ENCODE measurements at places on chromosomes 16 and 17.
A peak's percentile ranks its signal among the peaks of the same experiment; 100 is the strongest.

- DNase-seq, result peak; percentile 91
These were observed at the start of gene RUNDC3A for GRCh38 chr17:44308320-44308818. RUNDC3A (plus strand) TSS chr17:44308601; CDS start chr17:44308833, 232 bp downstream.

GRCh38 chr16:78704416-78704815 is 605.0 kb downstream of the WWOX start:
- DNase-seq, result no peak

- no peak for DNase-seq
These were observed 1.5 kb downstream of the THOC6 start for GRCh38 chr16:3025032-3026002.

DNA sequence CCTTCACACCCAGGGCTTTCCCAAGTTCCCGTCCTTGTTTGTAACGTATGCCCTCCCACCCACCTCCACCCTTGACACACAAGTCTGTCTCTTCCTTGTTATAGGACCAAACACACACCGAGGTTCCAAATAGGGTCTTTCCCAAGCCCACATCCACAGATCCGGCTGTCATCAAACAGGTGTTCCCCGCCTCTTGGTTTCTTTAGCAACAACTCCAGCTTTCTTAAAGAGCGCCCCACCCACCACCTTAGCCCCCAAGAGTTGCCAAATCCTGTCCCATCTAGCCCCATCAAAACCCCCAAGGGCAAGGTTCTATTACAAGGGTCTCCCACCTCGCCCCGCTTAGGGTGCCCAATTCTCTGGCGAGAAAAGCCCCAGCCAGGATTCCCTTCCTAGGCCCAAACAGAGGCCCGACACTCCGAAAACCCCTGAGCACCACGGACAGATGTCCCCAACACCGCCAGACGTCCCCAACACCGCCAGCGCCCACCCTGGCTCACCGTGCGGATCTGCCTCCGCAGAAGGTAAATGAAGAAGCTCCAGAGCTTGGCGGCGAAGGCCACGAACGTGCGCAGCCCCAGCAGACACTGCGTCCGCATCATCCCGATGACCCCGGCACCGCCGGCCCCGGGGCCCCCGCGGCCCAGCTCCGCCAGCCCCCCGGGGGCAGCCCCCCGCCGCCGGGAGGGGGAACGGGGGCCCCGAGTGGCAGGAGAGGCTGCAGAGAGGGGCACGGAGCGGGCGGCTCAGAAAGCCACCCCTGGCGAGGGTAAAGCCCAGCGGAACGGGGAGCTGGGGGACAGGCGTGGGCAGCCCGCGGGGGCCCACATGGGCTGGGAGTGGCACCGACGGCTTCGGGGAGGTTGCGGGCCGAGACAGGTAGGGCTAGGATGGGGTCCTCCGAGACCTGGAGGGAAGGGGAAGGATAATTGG is 573 bp downstream of the CTDNEP1 start:
- DNase-seq, result no peak

DNA sequence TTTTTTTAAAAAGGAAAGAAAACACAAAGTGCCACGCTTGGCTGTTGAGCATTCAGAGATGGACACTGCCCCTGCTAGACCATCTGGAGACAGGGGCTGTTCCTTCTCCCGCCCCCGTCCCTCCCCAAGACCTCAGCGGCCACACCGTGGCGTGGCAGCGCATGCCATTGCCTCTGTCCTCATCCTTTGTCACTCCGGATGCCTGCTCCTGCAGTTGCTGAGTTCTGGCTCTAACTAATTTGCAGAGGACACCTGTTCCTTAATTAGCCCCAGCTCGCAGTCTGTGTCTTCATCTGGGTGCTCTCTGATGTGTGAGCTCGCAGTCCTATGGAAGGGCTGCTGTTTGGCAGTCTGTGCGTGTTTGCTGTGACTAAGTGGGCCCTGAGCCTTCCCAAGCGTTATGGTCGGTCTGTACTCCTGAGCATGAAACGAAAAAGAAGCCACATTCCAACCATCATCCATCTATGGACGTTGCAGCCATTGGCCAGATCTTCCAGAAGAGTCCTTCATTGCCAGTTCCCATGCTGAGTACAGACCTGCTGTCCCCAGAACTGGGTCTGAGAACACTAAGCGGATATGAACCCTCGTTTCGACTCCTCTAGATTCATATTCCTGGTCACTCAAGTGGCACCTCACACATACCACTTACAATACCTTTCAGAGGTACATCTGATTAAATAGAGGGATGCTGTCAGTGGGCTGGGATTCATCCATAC is 40.9 kb upstream of the NAT9 start:
- DNase-seq, result no peak

- DNase-seq, result peak; percentile 87
These were observed 14.5 kb downstream of the TUBG1 start for GRCh38 chr17:42623732-42624596.

DNA sequence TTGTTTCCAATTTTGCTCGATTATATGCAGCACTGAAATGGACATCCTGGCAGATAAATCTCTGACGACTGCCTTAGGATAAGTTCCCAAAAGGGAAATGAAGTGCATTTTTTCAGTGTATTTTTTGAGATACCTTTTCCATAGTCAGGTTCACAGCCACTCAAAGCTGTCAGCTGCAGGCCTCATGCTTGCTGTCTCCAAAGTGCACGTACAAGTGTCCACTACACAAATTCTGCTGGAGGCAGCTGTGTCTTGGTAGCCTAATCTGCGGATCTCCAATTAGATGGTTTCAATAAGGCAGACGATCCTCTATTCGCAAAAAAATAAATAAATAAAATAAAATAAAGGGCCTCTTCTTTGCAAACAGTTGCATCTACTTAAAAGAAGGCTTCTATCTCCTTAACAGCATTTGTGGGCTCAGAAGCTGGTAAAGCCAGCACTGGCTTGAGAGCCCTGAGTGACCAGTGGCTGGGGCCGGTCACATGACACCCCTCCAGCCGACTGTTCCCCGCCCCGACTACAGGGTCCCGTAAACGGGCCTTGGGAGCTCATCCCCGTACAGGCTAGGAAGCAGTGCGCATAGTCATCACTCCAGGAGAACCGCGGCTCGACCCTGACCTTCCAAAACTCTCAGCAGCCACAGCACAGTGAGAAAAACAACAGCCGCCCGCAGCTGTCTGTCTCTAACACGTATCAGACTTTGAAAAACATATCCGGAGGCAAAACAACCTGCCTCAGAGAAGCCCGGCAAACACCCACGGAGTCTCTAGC is 18.8 kb downstream of the RPH3AL start:
- peak; percentile 95 for DNase-seq

- DNase-seq, result no peak
These were observed 125.2 kb upstream of the SOX9 start for GRCh38 chr17:71995590-71995989.

DNA sequence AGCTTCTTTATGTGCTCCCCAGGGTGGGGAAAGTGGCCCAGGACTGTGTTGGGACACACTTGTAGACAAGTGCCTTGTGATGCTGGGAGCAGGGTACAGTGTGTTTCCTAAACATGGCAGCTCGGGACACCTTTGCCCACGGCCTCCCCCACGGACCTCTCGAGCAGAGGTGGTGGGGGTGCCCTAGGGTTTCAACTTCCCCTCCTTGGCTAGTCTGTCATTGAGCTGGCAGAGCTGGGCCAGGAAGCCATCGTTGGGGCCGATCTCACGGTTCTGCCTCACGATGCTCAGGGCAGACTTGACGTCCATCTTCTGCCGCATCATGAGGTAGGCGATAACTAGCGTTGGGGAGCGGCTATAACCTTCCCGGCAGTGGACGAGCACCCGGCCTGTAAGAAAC is 9.4 kb downstream of the DUSP3 start:
- no peak for DNase-seq

GRCh38 chr16:66245868-66246267 is 120.6 kb upstream of the CDH5 start:
- no peak for DNase-seq

GRCh38 chr16:683396-684070 is 601 bp downstream of the JMJD8 start:
- peak; percentile 38 for DNase-seq

DNA sequence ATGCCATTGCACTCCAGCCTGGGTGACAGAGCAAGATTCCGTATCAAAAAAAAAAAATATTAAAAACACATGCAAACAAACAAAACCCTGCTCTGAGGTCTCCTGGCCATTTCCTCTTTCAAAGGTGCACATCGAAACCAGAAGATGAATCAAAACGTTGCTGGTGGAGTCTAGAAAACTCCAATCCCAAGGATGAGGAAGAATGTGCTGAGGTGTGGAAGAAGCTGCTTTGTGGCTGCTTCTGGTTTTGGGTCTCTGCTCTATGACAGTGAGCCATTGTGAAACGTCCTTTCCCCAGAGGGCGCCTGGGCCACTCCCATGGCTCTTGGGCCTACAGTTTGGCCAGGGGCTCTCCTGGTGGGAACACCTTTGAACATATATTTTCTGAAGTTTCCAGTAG is 112.6 kb downstream of the IRF8 start:
- DNase-seq, result no peak

DNA sequence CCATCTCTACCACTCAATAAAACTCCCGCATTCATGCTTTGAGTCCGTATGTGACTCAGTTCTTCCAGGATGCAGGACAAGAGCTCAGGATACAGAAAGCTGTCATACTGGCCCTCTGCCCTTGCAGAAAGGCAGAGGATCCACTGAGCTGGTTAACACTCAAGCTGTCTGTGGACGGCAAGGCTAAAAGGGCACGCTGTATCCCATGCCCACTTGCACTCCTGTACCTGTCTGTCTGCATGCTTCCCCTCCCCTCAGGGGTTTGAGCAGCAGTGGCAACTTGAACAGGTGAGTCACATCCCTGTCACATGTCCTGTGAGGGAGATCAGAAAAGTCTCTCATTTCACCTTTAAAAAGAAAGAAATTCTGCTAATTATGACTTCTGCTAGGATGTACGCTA is 293.8 kb downstream of the HS3ST3B1 start:
- no peak for DNase-seq

DNA sequence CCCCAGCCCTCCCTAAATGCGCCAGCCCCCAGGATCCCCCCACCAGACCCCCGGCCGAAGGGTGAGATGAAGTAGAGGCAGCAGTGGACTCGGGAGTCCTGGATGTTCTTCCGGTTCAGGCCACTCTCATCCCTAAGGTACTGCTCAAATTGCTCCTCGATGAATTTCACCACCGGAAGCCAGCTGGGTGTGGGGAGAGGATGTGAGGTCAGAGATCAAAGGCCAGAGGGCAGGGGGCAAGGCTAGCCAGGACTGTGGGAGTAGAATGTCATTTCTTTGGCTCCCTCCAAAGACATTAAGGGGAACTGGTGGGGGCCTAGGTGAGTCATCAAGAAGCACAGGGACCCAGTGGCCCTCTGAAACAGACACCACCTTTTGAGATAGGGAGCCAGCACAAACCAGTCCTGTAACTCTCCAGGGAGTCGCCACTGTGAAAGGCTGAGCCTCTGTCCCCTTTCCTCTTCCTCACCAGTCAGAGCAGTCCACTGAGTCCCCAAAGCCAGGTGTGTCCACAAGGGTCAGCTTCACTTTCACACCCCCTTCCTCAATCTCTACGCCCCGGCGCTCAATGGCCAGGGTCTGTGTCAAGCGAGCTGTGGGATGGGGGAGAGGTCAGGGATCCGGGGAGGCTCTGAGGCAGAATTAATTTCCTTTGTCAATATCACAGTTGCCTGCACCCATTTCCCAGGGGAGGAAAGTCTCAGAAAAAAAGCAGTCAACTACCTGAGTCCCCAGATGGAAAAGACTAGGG is 895 bp downstream of the SEPTIN1 start:
- DNase-seq, result no peak

GRCh38 chr17:72244494-72244893 is 123.7 kb downstream of the SOX9 start:
- DNase-seq, result no peak

GRCh38 chr17:45384047-45384788 is 48.5 kb downstream of the ARHGAP27 start:
- DNase-seq, result no peak

DNA sequence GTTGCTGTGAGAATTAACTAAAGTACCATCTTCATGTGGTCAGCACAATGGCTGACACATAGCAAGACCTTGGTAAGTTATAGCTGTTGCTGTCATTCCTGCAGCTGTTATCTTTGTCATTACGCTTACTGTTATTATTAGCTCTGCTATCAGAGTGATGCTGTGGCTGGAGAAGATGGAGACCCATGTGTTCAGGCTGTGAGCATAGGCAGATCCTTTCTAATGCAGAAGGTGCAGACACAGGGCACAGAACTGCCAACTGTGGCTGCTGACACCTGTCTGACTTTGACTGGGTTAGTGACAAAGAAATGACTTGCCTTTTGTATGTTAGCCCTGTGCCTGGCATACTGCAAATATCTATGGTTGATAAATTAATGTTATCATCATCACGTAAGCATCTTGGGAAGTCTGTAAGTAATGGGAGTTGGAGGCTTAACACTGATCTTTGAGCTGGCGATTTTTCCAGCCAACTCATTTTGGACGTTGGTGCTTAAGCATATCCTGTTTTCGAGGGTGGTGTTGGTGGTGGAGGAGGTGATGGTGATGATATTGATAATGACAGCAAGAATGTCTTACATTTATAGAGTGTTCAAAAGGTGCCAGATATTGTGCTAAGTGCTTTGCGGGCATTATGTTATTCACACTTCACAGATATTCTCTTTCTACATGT is 695.3 kb downstream of the WWOX start:
- DNase-seq, result no peak

- peak; percentile 92 for DNase-seq
These were observed 62.9 kb downstream of the ADCY9 start for GRCh38 chr16:4053301-4053845.

GRCh38 chr17:76493505-76494167 is 7.6 kb downstream of the RHBDF2 start:
- DNase-seq, result no peak

DNA sequence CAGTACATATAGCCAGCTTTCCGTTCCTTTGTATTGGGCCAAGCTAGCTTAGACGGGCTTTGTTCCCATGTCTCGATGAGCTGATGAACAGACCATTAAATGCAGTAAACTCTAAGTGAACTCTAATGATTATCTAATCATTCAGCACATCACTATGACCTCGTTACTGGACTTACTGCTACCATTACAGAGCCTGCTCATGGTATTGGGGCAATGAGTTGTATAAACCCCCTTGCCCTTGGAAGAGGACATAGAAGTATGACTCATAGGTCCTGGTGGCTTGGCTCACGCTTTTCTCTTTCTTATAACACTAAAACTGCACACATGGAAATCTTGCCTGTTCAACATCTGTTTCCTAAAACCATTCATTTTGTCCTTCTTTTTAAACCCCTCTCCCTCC is 93.6 kb upstream of the DYNLRB2 start:
- DNase-seq, result no peak

DNA sequence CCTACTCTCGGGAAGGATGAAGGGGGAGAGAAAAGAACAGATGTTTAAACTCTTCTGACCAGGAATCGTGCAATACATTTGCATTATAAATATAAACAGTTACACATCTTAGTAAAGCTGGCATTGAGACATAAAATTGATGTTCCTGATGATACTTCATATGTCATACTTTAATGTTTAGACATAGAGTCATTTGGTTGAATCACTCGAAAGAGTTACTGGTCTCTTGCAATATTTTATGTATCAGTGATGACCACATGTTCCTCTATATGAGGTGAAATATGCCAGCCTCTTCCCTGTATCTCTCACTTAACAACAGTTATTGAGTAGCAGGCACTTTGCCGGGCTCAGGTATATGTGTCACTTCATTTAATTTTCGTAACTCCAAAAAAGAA is 49.7 kb upstream of the PMFBP1 start:
- DNase-seq, result no peak

- peak; percentile 35 for DNase-seq
These were observed 52.1 kb downstream of the FOXL1 start for GRCh38 chr16:86630471-86630870.

Measured in adrenal gland (tissue), 19 donors.